ENCODE measurements at places on chromosomes 5 and 9. TPM values are rescaled to one million over a fixed set of nuclear protein-coding genes. Genes with fewer than 3 reads are reported as not detected.
A peak's percentile ranks its signal among the peaks of the same experiment; 100 is the strongest.

The SHLD3 gene
- total RNA-seq: 1.9 TPM

DNA sequence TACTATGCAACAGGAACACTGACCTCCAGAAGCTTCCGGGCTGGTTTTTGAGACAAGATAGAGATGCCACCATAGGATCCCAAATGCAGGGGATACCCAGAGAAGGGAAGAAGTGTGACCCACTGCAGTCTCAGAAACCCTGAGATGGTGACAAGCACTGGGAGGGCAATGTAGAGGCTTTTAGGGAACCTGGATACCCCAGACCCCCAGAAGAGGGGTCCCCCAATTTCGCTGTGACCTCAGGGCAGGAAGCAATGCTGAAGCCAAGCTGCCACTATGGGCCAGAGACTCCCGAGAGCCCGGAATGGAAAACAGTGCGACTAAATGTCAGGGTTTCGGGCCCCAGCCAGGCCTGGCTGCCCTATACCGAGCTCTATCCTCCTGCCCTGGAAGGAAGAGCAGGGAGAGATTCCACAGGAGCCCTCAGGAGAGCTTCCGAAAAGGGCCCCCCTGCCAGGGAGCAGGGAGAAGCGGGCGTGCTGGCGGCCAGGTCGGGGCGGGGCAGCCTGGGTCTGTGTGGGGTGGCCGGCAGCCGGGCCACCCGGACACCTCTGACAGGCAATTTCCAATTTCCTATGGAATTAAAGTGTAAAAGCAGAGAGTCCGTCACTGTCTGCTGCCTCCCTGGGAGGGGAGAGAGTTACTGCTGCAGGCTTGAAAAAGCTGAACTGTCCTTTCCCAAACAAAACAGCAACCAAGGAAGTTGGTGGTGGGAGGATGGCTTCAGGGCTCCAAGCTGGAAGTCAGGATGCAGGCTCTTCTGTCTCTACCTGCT lies 154.2 kb downstream of the FGF18 start:
- no peak for DNase-seq

The TMEM215 gene
- total RNA-seq: not detected

The MTAP gene
- 25.7 TPM for total RNA-seq

DNA sequence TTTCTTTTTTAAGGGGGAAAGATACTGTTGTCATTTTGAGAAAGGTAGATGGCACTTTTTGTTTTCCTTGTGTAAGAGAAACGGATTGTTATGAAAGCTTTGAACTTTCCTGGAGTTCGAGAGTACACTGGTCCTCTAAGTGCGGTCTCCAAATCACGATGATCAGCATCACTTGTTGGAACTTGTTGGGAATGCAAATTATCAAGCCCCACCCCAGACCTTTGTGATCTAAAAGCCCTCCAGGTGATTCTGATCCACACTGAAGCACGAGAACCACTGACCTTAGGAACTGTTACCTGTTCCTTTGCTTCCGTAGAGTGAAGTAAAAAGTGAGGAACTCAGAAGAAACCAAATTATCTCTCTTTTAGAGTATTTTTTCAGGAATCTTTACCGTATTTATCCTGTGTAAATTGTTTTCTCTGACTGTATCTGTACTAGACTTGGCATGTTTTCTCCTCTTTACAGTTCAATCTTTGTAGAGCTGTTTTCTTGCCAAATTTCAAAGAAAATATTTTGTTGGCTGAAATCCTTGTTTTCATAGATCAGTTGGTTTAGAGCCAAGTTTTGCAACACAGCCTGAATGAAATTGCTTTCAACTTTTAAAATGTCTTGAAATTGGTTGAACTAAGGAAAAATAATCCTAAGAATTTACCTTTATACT lies 4.0 kb downstream of the MAT2B start:
- DNase-seq: no peak

The ZNF366 gene
- 8.9 TPM for total RNA-seq

DNA sequence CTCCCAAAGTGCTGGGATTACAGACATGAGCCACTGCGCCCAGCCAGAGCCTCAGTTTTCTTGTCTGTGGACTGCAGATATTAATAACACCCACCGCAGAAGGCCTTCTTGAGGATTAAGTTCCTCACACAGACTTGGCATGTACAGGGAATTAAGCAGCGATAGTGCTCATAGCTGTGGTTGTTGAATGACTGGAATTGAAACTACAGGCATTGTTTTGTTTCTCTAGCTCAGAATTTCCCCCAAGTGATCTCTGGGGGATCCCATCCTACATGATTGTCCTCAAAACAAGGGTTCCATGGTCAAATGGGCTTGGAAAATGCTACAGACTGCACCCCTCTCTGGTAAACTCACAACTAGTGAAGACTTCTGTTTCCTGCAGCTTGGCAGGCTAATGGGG lies 44.2 kb upstream of the TDRD7 start:
- no peak for DNase-seq

The CCL27 gene
- not detected for total RNA-seq

GRCh38 chr9:436482-436881 lies 221.8 kb downstream of the DOCK8 start:
- no peak for DNase-seq

The AGXT2 gene
- not detected for total RNA-seq

GRCh38 chr5:147310059-147310704 lies 75.4 kb downstream of the STK32A start:
- DNase-seq: peak; percentile 32

The SV2C gene
- total RNA-seq: 0.05 TPM

DNA sequence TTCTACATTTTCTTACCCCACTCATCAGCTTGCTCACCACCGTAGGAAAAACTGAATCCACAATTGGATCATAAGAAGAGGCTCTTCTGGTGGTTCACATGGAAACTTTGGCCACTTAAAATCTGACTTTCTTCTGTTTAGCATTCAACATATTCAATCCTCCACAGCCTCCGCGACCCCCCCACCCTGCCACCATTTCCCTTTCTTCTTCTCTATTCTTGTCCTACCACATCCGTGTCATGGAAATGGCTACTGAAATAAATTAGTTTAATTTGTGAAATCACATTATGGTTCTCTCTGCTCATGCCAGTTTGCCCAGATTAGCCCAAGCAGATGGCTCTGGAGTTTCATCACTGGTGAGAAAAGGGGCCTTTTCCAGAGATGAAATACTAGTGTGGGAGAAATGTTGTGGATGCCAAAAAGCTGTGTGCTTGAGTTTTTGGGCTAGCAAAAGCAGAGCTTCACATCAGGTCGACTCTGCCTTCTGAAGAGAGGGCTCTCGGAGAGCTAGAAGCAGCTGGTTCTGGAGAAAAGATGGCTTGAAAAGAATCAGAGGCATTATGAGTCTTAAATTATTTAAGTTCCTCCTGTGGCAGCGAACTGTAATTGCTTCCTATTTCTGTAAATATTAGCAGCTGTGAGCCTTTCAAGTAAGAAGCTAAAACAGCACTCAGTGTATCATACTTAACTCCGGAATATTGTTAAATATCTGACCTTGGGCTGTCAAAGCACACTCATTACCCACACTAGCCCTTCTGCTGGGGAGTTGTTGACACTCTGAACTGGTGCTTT lies 107.1 kb downstream of the MAT2B start:
- no peak for DNase-seq

GRCh38 chr9:121698627-121699570 lies 47.5 kb downstream of the DAB2IP start:
- peak; percentile 81 for DNase-seq

- no peak for DNase-seq
Measured at GRCh38 chr5:150508828-150509227, 897 bp downstream of the NDST1 start.

DNA sequence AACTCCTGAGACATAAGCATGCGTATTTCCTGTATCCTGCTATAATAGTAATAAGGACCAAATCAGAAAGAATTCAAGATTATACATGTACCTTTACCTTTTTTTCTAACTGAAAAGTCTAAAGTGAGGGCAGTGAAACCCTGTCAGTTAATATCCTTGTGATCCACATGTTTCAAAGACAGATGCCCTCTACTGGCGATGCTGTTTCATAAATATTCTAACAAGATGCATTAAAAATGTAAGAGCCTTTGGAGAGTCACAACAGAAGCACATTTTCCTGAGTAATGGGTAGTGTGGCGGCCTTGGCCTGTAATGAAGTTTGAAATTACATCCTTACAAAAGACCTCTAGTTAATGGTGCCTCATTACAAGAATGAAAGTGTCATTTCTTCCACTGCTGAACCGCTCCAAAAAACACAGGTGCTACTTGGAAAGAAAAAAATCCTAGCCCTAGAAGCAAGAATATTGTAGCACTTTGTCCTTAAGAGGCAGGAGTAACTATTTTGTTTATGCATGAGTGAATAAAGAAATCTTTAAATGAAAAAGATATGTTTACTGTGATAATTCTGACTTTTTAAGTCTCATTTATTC lies 232.6 kb downstream of the EPB41L4A start:
- no peak for DNase-seq

The SEMA5A gene
- 25.3 TPM for total RNA-seq

The TLE1 gene
- 10.2 TPM for total RNA-seq

DNA sequence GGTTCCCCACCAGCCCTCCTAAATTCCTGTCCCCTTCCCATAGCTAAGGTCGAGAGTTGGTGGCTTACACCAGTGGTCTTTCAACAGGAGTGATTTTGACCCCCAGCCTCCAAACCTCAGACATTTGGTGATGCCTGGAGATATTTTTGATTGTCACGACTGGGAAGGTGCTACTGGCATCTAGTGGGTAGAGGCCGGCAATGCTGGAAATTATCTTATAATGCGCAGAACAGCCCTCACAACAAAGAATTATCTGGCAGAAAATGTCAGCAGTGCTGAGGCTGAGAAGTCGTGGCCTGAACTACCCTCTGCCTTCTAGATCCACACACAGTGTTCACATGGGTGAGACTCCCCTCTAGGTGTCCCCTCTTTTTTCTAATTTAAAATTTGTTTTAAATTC lies 69.6 kb downstream of the IL31RA start:
- no peak for DNase-seq

DNA sequence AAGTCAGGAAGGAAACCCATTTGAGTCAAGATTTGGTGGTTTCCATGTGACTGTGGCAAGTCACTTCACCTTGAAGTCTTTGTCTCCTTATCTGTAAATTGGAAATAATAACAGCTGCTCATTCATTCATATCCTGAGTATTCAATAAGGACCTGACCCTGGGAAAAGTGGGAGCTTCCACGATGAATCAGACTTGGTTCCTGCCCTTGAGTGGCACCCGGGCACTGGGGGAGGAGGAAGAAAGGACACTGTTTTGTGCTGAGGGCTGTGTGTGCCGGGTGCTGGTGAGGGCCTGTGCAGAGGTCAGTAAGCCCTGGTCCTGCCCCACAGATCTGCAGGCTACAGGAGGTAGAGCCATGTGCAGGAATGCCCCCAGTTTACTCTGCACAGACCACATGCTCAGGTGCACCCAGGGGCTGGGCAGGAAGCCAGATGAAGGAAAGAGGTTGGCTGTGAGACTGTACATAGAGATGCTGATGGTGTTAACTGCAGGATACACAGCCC lies 6.8 kb downstream of the NDST1 start:
- DNase-seq: peak; percentile 53

- DNase-seq: no peak
Measured at GRCh38 chr9:125574126-125574877, 132.7 kb downstream of the MAPKAP1 start.

The PDE8B gene
- 0.69 TPM for total RNA-seq

DNA sequence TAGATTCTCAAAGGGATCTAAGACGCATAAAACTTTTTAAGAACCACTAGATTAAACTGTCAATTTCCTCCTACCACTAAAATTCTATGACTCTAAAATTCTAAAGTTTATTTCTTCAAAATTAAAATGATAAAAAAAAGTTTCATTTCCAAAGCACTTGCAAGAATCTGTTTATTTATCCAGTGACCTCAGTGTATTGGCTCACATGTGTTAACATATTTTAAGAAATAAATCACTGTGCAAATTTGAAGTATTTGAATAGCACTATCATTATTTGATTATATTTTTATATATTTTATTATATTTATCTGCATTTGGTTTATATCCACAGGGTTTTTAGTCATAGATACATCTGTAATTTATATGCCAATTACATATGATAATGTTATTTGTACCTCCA lies 62.2 kb upstream of the SLC12A2 start:
- DNase-seq: no peak

The IFNK gene
- not detected for total RNA-seq

The ARSK gene
- total RNA-seq: 4.6 TPM

DNA sequence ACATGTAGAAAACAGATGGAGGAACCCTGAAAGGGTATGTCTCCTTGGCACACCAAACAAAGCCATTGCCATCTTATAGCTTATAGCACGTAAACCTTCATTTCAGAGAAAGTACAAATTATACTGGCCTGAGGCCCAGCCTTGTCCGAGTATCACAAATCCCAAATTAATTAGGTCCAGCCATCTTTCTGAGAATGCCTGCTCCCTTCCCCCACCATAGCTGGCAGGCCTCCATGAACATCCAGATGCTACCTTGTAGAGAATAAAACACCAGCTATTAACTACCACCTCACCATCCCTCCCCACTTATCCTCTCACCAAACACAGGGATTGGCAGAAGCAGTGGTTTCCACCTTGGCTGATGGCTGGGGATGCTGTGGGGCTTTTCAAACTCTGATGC lies 224.0 kb downstream of the SPOCK1 start:
- no peak for DNase-seq

GRCh38 chr5:122772446-122772845 lies 2.4 kb upstream of the SNX2 start:
- DNase-seq: no peak

DNA sequence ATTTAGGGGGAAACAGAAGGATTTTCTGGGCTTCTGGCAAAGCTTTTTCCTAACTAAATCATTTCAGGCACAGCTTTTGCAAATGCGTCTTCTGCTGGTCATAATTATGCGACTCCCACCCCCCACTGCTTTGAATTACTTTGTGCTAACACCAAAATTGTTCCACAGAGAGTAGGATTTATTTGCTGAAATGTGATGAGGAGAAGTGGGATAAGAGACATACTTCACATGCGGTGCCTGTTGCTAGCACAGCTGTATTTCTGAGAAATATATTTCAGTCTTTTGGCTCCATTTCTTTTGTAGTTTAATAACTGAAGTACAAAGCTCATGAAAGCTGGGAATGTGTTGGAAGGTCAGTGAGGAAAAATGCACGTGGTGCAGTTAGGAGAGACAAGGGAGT lies 83.2 kb upstream of the TAS2R1 start:
- DNase-seq: no peak

DNA sequence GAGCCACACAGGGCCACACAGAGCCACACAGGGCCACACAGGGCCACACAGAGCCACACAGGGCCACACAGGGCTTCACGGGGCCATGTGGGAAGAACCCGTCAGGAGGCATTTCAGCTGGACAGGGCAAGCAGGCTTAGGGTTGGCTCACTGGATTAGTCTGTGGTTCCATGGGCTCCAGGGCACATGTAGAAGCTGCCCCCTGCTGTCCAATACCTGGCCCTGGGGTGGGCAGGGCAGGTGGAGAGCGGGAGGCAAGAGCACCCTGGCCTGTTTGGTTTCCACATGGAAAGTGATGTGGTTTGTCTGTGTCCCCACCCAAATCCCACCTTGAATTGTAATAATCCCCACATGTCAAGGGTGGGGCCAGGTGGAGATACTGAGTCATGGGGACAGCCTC lies 16.4 kb upstream of the LPCAT1 start:
- DNase-seq: no peak

Measured in left ventricle myocardium superior (tissue), 1 donor.